ENCODE measurements at places on chromosomes 6 and 20.

- DNase-seq, result no peak
These were observed 33.8 kb downstream of the TOMM6 start for GRCh38 chr6:41821266-41821665.

GRCh38 chr6:90019216-90019615 lies 124.9 kb downstream of the GJA10 start:
- no peak for DNase-seq

DNA sequence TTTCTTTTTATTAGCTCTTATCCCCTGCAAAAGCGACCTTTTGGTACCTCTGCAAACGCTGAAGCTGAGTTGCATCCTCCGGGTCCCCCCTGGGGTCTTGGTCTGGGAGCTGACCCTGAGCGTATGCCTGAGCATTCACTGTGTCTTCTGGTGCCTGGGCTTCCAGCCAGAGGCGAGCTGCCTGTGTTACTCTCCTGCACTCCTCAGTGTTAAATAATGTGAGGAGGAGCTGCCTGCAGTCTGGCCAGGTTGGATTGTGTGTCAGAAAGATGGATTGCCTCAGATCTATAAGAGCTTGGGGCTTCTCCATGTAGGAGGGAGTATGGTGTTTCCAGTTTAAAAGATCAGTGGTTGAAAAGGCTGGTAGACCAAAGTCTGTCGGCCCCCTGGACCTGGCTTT lies 8.7 kb upstream of the GMPR start:
- no peak for DNase-seq

DNA sequence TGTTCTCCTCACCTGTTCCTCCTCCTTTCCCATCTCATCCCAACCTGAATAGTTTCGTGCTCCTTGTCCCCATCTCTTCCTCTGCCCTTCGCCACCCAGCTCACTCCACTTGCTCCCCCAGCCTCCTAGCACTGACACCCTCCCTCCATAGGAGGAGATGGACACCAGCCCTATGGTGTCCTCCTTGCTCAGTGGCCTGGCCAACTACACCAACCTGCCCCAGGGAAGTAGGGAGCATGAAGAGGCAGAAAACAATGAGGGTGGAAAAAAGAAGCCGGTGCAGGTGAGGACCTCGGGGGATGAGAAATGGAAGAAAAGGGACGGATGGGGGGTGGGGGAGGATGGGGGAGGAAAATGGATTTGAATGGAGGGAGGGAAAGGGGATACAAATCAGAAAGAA lies 6.2 kb downstream of the SLC12A5 start:
- no peak for DNase-seq

GRCh38 chr20:22673467-22673866 lies 89.1 kb upstream of the FOXA2 start:
- DNase-seq, result no peak

DNA sequence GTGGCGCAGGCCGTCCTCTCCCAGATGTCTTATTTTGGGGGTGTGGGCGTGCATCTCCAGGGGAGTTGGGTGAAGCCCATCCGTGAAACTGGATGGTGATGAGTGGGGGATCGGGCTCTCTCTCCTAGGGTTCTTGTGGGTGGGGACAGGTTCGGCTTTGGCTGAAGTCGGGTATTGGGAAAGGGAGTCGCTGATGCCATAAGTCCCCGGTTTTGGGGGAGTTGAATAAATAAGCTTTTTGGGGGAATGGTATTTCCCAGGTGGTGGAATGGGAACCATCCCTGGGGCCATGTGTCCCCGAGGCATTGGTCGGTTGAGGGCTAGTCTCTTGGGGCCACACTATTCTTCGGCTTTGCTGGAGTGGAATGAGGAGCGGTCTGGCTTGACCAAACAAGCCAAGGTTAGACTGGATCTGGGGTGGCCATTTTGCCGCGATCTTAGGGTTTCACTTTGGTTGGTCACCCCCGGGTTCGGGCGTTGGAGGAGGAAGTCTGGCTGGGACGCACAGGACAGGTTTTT lies 481 bp downstream of the ZNF133 start:
- no peak for DNase-seq

- DNase-seq, result no peak
These were observed 10.2 kb downstream of the SENP6 start for GRCh38 chr6:75611702-75612375.

DNA sequence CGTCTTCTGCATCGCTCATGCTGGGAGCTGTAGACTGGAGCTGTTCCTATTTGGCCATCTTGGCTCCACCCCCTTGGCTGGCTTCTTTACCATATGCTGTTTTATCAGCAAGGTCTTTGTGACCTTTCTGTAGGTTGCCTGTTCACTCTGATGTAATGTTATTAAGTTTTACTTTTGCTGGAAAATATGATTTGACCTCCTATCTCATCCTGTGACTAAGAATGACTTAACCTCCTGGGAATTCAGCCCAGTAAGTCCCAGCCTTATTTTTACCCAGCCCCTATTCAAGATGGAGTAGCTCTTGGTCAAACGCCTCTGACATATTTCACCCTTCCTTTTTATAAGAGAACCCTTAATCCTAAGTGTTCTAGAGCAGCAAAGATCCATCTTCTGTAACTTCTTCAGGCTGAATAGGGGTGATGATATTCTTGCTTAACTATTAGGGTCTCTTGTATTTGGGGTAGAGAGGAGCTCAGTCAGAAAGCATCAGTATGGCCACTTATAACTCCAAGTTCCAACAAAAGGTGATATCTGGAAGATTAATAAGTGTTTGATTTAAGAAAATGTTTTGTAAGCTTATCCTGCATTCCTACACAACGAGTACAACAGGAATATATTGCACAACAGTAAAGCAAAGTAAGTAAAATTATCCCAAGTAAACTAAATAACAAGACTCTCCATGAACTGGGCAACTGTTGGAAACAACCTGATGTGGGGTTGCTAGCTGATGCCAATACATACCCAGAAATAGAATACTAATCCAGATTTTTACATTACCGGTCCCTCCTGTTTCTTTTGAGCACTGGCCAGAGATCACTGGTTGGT lies 23.1 kb upstream of the HMGN3 start:
- DNase-seq, result no peak

GRCh38 chr6:25297039-25297441 lies 17.9 kb downstream of the CARMIL1 start:
- DNase-seq, result peak; percentile 31

DNA sequence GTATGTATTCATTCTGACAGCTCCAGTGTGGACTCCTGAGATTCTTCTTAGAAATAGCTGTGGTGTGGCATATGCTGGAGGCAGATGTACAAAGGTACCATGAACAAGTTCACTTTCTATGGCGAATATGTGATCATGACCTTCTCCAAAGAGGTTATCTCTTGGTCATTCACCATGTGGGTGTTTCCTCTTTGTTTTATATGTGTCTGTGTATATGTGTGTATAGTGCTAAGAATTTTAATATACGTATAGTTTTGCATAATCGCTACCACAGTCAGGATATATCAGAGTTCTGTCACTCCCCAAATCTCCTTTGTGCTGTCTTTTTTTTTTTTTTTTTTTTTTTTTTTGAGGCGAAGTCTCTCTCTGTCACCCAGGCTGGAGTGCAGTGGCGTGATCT lies 47.1 kb downstream of the PHACTR2 start:
- DNase-seq, result no peak

- DNase-seq, result no peak
These were observed 105.9 kb upstream of the CDYL start for GRCh38 chr6:4670290-4670689.

- DNase-seq, result no peak
These were observed 84.3 kb upstream of the RALY start for GRCh38 chr20:33909331-33909921.

- DNase-seq, result no peak
These were observed 17.9 kb downstream of the RPF2 start for GRCh38 chr6:110999634-111000270.

DNA sequence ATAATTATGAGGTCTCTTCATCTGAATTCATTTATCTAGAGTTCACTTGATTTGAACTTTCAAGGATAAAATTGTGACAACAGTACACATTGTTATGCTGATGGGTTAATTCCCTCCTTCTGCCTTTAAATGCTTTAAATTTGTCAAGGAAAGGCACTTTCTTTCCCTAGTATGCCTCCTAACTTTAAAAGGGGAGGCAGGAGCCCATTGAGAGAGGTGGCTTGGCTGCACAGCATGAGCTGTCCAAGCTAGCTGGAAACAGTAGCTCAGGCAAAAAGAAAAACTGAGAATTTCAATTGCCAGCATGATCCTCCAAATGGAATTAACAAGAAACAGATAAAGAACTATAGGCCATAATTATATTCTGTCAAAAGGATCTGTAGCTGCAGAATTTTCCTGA lies 243.3 kb upstream of the GRIK2 start:
- DNase-seq, result no peak

DNA sequence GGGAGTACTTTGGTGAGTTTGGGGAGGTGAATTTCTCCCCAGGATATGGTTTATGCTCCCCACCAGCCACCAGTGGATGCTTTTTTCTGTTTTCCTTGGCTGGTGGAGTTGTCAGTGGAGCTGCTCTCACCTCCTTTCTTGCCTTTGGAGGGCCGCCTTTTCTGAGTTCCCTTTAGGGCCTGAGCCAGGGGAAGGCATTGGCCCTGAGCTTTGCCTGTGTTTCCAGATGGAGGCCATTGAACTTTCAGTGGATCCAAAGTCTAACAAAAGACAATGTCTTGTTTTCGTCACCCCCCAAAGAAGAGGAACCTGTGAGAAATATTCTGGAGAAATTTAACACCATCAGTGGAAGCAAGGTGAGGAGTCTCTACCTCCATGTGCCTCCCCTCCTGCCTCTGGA lies 4.4 kb upstream of the TMEM14A start:
- DNase-seq, result no peak

DNA sequence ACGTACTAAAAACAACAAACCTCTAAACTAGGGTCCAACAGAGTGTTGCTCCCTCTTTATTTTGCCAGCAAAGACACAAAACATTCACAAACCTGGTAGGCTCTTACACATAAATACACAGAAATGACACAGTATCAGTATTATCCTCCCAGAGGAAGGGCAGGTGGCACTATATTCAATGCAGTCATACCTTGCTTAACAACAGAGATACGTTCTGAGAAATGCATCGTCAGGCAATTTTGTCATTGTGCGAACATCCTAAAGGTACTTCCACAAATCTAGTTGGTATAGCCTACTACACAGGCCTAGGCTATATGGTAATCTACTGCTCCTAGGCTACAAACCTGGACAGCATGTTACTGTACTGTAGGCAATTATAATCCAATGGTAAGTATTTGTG lies 9.6 kb downstream of the ZBTB2 start:
- DNase-seq, result no peak

GRCh38 chr6:82030761-82031503 lies 216.6 kb downstream of the IBTK start:
- no peak for DNase-seq

DNA sequence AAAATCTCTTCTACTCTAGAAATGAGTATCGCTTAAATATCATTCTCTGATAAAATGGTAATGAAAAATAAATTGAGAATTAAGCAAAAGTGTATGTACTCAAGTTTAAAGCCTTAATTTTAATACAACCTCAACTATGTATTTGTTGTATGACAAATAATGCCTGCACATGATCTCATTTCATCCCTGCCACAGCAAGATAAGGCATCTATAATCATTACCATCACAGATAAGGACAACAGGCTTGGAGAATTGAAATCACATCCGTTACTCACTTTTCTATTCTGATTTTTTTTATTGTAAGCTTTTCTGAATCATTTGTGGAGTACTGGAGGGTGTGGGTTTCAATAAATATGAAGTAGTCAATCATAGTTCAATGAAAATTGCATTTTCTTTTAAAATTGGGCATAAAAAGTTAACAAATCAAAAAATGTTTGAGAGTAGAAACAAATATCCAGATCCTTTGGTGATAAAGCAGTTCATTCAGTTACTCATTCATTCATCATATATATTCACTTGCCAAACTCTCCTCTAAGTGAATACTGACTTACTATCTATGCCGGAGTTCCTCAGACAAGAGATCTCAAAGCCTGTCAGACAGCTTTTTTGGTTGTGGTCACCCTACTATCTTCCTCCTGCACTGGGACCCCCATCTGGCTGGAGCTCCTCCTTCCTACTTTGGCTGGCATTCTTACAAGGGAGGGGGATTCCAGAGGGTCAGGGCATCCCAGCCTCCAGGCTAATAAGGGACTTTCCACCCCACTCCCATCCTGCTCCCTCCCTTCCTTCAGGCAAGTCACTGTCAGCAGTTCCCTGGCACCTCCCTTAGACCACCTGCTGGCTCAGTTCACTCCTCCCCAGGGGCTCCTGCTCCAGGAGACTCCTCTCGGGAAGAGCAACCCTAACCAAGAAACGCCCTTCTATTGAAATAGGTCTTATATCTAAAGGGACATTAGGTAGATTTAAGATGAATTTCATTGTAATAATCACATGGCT lies 118.6 kb downstream of the OGFRL1 start:
- DNase-seq, result no peak

DNA sequence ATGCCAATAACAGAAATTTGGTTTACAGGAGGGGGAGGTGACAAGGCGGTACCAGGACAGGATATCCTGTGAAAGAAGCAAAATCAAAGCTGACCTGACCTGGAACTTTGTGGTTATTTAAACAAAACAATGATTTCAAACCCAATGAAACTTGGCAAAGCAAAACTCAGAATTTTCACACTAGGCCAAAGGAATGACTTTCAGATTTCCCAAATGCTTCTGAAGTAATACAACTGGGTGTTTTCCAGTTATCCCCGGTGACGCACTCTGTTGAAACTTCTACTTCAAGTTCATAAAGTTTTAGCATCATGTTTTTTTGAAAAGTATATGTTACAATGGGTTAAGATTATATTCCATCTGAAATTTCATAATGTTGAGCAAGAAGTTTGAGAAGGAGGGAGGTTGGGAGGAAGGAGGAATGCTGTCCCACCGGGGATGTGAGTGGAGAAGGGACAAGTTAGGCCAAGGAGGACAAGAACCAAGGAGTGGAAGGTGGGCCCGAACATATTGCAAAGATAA lies 78.1 kb upstream of the TRAF3IP2 start:
- no peak for DNase-seq

GRCh38 chr20:8795404-8795803 lies 273.5 kb upstream of the PLCB4 start:
- no peak for DNase-seq

DNA sequence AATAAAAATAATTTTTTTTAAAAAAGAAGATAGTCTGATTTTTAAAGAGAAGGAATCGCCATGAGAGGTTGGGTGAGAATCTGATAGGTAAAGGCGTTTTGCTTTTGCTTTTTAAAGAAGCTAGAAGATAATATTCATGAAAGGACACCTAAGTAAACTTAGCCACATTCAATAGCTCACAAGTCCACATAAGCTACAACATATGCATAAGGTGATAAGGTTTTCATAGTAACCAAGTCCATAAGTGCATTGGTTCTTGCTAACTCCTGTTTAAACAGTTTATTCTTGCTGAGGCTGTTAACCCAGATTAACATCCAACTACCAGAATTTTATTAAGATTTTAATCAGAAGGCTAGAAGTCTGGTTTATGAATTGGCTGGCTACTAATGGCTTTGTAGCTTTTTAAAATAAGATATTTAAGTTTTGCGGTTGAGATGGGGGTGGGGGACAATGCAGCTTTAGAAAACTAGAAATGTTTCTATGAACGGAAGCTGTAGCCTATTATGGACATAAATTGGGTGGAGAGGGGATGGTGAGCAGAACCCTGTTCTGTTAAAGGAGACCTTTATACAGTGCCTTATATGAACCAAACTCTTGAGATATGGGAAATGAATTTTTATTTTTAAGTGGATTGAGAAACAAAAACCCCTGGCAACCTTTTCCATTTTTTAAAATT lies 235.1 kb downstream of the ZFAND3 start:
- no peak for DNase-seq

Data from left ventricle myocardium inferior (tissue), 1 donor.